Activated B cell treated with CpG ODN at 0.5 μM for 24 hours (primary cell): ENCODE measurements at places on chromosomes 5 and 9. TPM values are rescaled to one million over a fixed set of nuclear protein-coding genes. Genes with fewer than 3 reads are reported as not detected.

TDRD7 gene
- total RNA-seq = 13.7 and 14.7 TPM in 2 replicates

DNA sequence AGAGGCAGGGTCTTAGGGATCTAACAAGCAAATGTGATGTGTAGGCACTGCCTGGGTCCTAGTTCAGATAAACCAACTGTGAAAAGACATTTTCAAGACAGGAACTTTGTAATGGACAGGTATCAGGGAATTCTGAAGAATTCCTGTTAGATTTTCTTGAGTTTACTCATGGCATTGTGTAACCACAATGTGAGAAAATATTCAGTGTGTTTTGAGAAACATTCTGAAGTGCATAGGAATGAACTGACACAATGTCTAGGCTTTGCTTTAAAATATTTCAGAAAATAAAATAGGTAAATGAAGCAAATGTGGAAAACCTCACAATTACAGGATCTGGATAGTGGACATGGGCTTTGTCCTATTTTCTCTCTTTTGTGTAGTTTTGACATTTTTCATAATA is 15.2 kb upstream of the AFAP1L1 start:
- DNase-seq = no peak

DNA sequence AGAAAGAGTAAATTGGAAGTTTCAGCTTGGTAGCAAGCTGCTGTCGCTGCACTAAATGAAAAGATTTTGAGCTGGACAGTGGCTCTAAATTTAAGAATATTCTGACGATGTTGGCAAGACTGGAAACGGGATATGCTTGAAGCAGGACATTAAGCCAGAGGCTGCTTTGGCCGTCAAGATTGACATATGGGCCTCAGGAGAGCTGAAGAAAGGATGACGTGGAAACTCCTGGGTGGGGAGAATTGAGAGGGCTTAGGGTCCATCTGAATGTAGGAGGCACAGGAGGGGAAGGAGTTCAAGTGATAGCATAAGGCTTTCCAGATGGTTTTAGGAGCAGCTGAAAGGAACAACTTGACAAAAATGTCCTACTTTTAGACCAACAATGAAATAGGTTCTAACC is 108.9 kb downstream of the PAPPA start:
- no peak for DNase-seq

- DNase-seq = no peak
Measured at GRCh38 chr9:81599837-81600236, 89.5 kb downstream of the TLE1 start.
